ENCODE measurements at places on chromosomes 5 and 9.

DNA sequence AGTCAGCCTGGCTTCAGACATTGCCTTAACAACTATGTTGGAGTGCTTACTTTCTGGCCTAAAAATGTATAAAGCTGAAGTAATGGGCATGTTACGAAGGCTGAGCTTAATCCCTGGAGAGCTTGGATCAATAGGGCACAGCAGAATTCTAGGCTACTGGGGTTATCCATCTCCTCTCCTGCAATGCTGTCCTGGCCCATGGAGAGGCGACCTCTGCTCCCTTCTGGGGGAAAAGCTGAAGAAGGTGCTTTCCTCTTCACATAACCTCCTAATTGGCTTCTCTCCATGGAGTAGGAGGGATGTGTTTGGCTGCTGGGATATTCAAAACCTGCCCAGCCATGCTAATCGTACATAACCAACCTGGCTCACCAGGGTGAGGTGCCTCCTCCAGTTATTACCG lies 403.5 kb downstream of the DMRT2 start:
- DNase-seq, result no peak

DNA sequence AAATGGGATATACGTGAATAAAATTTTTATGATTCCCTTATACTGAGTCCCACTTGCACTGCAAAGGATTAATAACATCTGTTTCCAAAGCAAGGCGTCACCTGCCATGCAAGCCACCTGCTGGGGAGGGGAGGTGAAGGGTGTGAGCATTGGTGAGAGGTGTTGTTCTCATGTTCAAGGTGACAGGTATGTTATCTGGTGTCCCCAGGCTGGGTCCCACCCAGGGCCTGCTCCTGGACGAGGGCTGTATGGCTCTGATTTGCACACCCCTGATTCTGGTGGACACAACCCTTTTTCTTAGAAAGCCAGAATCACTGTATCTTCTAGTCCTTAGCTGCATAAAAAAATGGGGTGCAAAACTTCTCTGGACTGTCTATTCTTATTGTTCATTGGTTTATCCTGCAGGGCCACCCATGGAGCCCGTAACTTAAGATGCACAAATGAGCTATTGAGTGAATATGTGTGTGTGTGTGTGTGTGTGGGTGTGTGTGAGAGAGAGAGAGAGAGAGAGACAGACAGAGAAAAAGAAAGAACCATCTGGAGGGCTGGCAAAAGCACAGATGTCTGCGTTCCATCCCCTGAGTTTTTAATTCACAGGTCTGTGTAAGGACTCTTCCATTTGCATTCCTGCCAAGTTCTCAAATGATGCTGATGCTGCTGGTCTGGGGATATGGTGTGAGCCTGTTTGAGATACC lies 53.7 kb downstream of the SYK start:
- no peak for DNase-seq

DNA sequence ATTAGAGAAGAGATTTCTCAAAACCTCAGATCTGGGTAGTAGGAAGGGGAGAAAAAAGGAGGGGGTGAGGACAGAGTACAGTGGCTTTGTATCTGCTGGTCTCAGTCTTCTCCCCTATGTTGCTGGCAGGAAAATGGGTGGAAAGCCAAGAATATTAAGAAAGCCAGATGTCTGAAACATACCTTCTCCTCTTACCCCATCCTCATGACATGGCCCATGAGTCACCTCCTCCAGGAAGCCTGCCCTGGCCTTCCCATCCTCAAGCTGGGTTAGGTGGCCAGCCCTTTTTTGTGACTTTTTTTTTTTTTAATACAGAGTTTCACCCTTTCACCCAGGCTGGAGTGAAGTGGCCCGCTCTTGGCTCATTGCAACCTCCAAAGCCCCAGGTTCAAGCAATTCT lies 61.8 kb downstream of the ABCA1 start:
- no peak for DNase-seq

- no peak for DNase-seq
Measured at GRCh38 chr9:13717322-13718054, 438.0 kb upstream of the MPDZ start.

GRCh38 chr5:132265336-132266030 lies 8.0 kb downstream of the PDLIM4 start:
- DNase-seq, result no peak

DNA sequence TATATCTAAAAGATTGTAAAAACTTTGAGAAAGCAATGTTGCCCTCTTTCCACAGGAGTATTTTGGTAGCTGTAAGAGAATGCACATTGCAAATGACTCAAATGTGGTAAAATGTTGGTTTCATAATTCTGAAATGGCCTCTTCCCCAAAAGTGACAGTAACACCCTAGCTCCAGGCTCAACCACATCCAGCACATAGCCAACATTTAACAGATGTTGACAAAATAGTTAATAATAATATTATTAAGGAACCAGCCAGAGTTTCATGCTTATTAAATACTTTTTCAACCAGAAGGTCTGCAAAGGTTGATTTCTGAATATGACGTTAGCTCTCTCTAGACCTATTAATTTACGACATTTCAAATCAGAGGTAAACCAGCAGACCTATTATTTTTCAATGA lies 1.3 kb downstream of the ANXA1 start:
- no peak for DNase-seq

DNA sequence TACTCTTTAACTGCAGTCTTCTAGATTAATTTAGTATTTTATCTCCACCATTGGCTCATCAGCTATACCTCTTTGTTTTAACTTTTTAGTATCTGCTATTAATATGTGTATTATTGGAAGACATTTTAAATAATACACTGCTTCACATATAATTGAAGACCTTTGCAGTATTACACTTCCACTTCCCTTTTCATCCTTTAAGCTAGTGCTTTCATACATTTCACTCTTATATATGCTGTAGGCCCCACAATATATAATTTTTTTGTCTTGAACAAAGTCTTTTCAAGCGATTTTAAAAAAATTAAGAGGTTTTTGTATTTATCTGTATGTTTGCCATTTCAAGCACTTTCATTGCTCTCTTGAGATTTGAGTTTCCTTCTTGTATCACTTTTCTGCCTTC lies 8.6 kb upstream of the LPCAT1 start:
- no peak for DNase-seq

DNA sequence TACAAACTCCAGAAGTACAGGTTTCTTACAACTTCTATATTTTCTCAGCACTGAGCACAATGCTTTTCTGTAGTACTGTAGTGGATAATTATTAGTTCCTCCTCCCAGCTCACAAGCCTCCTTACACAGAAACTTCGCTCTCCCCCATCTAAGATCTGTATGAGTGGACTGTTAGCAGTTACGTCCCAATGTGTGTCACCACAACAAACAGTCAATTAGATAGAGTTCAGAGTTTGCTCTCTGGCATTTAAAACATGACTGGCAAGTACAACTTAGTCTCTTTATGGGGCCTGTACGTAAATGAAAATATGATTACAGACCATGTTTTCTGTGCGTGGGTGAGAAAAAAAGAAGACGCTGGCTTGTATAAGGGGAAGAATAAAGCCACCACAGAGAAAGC lies 631.4 kb upstream of the DMAC1 start:
- DNase-seq, result no peak

GRCh38 chr9:3436629-3437420 lies 89.0 kb downstream of the RFX3 start:
- no peak for DNase-seq

Data from heart left ventricle (tissue), 16 donors.